EH (cell line): ENCODE measurements at places on chromosomes 12 and 14.

DNA sequence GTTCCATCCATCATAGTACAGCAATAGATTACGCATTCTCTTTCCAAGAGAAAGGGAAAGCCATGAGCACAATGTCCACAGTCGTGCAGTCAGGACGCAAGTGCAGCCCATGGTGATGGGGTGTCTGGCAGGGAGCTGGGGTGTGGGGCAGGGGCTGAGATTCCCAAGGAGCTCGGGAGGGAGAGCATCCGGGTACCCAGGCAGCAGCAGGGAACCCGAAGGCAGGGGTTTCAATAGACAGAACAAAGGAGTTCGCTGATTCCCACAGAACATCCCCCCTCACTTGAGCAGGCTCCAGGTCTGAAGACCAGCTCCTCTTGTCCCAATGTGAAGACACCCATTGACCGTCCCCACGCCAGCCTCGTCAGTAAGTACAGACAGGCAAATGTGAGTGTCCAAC lies 13.5 kb downstream of the ANHX start:
- DNase-seq, result no peak

GRCh38 chr14:31484754-31485153 lies 3.1 kb downstream of the GPR33 start:
- DNase-seq, result no peak

DNA sequence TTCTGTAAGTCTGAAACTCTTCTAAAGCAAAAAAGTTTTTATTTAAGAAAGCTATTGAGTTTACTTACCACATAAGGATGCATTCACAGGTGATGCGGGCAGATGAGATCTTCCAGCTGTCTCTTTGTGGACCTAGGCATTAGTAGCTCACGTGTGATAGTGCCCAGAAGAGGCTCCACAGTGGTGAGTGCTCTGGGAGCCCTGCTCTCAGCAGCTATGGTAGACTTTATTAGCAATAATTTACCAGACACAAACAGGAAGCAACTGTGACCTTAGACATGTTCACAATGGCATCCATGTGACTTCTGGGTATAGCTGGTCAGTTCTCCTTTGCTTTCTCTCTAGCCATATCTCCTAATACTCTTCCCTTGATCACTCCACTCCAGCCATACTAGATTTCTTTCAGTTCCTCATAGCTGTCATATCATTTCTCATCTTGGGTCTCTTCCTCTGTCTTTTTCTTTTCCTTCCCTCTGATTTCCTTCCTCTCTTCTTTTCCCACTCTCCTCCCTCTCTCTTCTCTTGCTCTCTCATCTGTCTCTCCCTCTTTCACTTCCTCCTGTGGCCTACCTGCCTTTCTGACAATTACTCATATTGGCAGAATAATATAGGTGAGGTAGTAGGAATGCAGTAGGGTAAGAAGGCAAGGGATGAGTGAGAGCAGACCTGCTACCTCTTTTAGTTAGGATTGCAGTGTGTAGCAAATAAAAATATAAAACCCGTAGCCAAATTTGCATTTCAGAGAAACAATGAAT lies 75.2 kb upstream of the SCAF11 start:
- no peak for DNase-seq

DNA sequence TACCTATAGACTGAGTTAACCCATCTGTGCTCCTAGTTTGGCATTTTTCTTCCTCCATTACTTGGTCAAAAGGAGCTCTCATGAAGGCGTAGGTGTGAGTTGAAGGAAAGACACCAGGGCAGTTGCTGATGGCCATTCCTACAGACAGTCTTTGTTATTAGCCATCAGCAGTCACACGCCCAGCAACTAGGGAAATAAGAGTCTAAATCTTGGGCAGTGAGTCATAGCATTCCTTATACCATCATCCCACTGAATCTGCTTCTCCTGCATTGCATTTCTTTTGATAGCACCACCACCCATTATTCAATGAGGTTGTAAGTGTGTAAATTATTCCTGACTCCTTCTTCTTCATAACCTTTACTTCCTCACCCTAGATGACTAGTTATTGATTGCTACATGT lies 150.9 kb upstream of the IGF1 start:
- DNase-seq, result peak; percentile 94

DNA sequence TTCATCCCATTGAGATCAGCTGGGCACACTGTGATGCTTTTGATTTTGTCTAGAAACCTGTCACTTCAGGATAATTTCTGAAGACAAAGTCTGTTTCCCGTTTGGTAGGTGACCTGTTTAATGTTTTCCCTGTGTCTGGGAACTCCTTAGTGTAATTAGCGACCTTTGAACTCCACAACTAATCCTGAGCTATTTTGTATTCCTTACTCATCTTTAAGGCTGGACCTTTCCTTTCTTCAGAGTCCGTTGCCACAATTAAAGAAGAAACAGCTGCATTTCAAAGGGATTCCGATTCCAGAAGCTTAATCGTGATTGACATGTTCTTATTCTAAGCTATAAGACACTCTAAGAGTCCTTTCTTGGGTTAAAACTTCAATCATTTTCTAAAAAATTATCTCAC lies 22.0 kb downstream of the AP5M1 start:
- no peak for DNase-seq

GRCh38 chr12:23421556-23421955 lies 527.9 kb downstream of the SOX5 start:
- DNase-seq, result no peak

GRCh38 chr12:100827901-100828520 lies 33.4 kb downstream of the ANO4 start:
- DNase-seq, result peak; percentile 62

- DNase-seq, result no peak
These were observed 55.8 kb downstream of the BCL11B start for GRCh38 chr14:99216191-99216590.

- DNase-seq, result peak; percentile 50
These were observed 605 bp downstream of the ANKRD52 start for GRCh38 chr12:56257491-56258067.

- DNase-seq, result no peak
These were observed 184.9 kb downstream of the ITPR2 start for GRCh38 chr12:26648066-26648465.

DNA sequence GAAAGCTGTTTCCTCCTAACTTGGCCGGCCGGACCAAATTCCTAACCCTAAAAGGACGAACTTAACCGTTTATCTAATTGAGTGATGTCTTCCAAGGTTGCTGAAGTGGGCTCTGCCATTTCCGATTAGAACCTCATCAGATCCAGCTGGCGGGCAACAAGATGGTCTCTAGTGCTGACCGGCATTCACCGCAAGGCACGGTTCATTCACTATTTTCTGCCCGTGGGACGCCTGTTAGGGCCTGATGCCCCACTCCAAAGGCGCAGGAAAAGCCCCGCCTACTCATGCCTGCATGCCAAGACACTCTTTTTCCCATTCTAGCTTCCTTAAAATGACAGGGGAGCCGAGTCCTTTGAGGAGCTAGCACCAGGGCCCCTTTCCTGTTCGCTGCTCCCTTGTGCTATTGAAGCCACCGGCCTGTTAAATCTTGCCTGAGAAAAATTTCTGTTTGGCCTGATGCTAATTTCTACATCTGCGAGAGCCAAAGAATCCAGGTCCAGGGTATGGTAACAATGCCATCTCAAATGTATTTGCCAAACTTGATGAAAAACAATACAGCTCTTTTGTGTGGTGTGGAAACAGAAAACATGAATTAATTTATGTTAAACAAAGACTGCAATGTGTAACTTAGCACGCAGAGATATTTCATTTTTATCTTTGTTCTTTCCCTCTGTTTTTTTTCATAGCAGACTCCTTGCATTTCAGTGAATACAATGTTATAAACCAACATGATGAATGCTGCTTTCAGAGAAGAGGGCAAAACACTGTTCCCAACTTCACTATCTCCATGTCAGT lies 1071.2 kb upstream of the USP15 start:
- DNase-seq, result no peak

DNA sequence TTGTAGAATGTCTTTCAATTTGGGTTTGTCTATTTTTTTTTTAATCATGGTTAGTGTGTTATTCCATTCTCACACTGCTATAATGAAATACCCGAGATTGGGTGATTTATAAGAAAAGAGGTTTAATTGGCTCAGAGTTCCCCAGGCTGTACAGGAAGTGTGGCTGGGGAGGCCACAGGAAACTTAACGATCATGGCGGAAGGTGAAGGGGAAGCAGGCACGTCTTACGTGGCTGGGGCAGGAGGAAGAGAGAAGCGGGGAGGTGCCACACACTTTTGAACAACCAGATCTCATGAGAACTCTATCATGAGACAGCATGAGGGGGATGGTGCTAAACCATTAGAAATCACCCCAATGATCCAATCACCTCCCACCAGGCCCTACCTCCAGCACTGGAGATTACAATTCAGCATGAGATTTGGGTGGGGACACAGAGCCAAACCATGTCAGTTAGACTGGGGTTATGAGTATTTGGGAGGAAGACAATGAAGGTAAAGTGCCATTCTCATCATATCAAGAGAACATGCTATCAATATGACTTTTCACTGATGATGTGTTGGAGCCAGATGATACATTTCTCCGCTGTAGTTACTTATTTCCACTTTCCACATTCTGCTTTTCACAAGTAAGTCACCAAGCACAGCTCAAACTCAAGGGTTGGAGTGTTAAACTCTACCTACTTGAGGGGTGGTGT lies 45.8 kb downstream of the AP5M1 start:
- DNase-seq, result no peak

DNA sequence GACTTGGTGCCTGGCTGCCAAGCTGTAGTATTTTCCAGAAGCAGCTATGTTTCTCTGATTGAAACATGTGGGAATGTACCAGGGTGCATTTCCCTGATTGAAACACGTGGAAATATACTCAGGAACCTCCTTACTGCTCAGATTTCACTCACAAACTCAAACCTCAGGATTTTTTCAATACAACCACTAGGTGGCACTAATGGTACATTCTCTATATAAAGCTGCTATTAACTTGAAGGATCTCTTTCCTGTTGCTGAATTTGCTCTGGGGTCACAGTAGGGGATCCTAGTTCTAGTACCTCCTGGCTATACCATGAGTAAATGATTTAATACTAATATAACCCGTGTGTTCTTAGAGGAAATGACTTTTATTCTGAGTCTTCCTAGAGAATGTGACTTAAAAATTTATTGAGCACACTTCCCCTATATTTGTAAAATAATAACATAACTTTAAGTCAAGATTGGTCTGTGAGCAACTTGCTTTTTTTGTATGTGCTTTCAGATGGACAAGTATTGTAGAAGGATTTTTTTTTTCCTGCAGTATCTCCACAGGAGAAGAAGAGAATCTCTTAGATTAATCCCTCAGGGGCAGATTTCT lies 173.8 kb upstream of the MIS18BP1 start:
- DNase-seq, result peak; percentile 51

DNA sequence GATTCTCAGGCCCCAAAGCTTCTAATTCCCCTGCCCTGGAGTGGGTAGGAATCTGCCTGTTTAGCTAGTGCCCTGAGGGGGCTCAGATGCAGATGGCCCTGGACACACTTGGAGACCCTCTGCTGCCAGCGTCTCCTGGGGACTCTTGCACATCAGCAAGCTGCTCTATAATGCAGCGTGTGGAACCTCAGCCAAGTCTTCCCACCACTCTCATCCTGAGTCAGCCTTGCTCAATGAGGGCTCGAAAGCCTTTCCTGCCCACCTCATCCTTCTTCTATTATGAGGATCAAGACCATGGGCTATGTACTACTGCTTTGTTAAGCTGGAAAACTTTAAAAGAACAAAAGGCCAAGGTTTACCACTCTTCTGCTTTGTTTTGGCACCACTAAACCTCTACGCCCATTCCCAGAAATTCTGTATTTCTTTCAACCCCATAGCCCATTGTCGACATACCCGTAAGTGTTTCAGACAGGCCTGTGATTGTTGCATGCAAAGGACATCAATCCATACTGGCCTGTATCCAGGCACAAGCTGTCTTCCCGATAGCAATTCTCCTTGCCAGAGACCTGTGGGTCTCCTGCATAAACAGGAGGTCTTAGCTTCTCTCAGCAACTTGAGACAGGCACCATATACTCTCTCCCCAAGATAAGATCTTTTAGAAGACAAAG lies 246.9 kb downstream of the DPF3 start:
- peak; percentile 59 for DNase-seq

DNA sequence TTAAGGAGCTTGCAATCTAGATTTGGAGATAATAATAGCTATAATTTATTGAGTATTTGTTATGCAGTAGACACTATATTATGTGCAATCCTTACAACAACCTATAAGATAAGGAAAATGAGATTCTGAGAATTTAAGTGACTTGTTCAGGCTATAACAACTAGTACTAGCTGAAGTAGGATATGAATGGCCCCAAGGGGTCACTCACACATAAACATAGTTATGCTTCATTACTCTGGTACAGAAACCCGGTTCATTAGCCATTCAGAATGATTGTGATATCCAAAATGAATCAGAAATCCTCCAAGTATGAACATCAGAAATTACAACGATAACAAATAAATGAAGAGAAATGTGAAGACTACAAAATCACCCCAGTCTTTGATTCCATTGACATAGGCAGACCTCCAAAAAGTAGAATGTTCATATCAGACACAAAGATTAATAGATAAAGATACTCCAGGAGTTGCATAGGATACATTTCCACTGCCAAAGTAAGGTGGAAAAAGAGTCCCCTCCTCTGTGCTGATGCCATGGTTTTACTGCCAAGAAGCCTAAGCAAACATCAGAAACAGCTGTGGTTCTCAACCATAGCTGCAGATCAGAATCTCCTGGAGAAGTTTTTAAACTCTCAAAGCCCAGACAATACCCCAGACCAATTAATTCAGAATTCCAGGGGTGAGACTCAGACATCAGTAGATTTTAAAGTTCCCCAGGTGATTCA lies 8.6 kb upstream of the NID2 start:
- DNase-seq, result peak; percentile 36
